ENCODE measurements at places on chromosomes 1 and 21. TPM values are rescaled to one million over a fixed set of nuclear protein-coding genes. Genes with fewer than 3 reads are reported as not detected.

PLA2G4A gene
- total RNA-seq: 10.1 TPM

- no peak for DNase-seq
Measured at GRCh38 chr21:43894206-43894577, 29.2 kb downstream of the AGPAT3 start.

AUNIP gene
- total RNA-seq: not detected

GRCh38 chr1:84083307-84083706 is 60.8 kb upstream of the PRKACB start:
- DNase-seq: no peak

DNA sequence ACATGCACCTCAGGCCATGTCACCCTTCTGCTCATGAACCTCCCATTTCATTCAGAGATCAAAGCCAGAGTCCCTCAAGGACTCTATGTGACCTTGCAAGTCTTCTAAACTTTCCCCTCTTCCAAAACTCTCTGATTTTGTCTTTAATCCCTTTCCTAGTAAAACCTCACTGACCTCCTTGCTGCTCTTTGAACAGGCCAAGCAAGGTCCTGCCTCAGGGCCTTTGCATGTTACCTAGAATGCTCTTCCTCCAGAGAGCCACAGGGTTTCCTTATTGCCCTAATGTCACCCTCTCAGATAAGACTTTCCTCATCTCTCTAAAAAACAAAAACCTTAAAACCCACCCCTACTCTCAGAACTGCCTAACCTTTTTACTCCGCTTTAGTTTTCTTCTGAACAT is 26.6 kb downstream of the IL23R start:
- no peak for DNase-seq

- no peak for DNase-seq
Measured at GRCh38 chr1:58156124-58156468, 390.4 kb downstream of the OMA1 start.

DNA sequence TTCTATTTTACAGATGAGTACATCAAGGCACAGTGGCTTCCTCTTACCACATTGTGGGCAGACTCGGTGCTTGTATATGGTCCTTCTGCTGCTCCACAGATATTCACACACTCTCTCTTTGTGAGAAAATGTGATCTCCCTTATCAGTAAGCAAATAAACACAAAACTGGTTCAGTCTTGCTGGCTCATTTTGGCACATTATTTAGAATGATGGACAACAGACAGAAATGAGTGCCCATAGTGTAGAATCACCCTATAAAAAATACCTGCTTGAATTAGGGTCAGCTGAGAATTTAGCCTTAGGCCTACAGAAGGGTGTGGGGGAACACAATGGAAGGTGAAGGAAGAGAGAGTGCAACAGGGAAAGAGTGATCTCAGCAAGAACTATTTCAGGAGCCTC is 423.1 kb downstream of the HLX start:
- no peak for DNase-seq

DNA sequence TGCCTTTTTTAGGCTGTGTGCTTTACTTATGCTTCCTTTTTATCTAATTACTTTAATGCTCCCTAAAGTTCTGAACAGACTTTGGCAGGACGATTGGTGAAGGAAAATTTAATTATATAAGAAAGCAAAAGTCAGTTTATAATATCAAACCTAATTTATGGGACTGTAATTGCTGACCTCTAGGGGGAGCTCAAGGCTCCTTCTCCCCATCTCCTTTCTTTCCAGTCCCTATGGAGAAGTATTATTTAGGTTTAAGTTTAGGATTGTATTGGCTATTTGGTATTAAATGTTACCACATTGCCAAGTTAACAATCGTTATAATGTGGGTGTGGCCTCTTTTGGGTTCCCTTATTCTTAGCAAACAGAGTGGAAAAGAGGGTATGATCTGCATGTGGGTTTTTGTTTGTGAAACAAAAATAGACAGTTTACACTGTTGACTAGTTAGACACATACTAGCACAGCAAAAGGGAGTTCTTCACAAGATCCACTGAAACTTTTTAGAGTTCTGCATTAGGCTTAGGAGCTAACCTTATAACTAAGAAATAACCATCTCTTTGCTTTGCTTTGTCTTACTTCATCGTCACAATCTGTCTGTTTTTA is 48.2 kb upstream of the TNFSF4 start:
- DNase-seq: no peak

DNA sequence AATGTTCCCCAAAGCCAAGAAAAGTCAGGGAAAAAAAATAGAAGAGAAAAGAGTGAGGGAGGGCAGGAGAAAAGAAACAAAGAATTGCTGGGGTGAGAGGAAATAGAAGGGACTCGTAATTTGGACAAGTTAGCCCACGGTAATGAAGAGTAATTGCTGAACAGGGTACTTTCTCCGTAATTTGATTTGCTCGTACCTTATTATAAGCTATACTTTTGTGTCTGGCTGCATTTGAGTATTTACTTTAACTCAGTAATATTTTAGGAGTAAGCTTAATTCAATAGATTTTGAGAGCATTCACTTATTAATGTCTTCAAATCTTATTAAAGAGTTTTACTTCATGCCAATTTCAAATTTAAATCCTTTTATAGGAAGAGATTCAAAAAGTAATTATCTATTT is 527.5 kb downstream of the COL11A1 start:
- DNase-seq: no peak

PODN gene
- total RNA-seq: 64.0 TPM

DNA sequence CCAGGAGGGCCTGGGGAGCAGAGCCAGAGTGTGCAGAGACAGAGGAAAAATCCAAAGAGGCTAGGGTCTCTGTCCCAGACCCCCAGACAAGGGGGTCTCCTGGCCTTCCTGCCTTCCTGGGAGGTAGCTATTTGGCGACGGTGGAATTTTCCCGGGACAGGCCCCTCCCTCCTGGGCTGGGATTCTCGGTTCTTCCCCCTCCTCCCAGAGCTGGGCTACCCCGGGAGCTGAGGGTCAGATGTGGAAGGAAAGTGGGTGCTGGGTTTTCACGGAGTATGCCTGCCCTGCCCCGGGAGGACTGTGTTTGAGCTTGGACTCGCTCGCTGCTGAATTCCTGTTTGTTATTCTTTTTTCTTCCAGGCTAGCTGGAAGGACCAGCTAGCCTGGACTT is 759 bp downstream of the AMPD2 start:
- no peak for DNase-seq

- no peak for DNase-seq
Measured at GRCh38 chr1:93262645-93263044, 82.1 kb downstream of the CCDC18 start.

DNA sequence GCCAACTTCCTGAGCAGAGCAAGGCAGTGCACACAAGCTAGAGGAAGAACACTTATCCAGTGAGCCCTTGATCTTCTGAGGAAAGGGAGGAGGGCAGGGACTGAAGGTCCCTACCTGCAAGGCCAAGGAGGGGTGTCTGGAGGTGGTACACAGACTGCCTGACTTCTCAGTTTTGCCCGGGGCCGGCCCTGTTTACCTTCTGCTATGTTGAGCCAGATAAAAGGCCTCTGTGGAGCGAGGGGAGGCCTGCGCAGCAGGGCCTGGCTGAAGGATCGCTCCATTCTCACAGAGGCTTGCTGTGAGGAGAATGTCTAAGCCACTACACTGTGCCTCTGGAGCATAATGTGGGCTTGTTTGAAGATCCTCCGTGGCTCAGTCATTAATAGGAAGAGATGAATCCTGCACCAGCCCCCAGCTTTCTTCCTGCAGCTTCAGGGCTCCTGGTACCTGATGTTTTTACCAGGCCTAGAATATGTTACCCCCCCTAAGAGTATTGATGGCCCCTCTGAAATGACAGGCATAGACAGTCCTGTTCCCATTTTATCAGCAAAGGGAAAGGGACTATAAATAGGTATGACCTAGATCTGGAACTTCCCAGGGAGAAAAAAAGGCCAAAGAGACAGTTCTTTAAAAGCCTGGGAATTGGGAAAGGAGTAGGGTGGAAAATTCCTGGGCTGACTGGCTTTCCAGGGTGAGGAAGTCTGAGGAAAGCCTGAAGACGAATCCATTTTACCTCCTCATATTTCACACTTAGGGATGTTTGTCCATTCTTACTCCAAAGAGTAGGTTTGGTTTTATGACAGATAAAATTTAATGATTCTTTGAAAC is 4.7 kb downstream of the POGK start:
- DNase-seq: no peak

OR2L8 gene
- total RNA-seq: not detected

KRTAP12-2 gene
- total RNA-seq: not detected

CASQ2 gene
- total RNA-seq: 3.3 TPM
